ENCODE measurements at places on chromosomes 3 and 15. TPM values are rescaled to one million over a fixed set of nuclear protein-coding genes. Genes with fewer than 3 reads are reported as not detected.

DNA sequence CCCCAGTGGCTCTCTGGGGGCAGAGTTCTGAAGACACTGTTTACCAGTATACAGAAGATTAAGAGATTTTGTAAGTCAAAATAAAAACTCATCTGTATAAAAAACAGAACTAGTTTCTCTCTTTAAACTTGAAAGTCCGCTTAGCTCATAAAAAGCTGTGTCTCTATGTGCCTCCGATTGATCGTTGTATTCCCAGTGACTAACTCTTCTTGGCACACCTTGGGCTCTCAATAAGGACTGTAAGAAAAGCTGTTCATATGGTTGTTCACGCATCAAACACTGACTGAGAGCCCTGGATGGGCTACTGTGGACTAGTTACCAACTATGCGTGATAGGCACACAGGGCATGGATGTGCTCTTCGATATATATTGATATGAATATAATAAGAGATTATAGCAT is 107.9 kb downstream of the P3H2 start:
- no peaks in the 10 kb centered on the region for H3K4me1 ChIP-seq
- no peak for DNase-seq
- no peaks in the 10 kb centered on the region for H3K27me3 ChIP-seq
- no peaks in the 10 kb centered on the region for H3K36me3 ChIP-seq

- no peak for DNase-seq
- no peaks in the 10 kb centered on the region for H3K36me3 ChIP-seq
- H3K27me3 ChIP-seq, result no peaks in the 10 kb centered on the region
- H3K4me3 ChIP-seq, result no peak overlapping the region
- H3K27ac ChIP-seq, result no peak overlapping the region
These were observed 60.2 kb downstream of the MAP3K13 start for GRCh38 chr3:185423178-185423577.

ZNF860 gene
- total RNA-seq, result 0.07 TPM

CSPG4 gene
- total RNA-seq, result 7.4 TPM

DNA sequence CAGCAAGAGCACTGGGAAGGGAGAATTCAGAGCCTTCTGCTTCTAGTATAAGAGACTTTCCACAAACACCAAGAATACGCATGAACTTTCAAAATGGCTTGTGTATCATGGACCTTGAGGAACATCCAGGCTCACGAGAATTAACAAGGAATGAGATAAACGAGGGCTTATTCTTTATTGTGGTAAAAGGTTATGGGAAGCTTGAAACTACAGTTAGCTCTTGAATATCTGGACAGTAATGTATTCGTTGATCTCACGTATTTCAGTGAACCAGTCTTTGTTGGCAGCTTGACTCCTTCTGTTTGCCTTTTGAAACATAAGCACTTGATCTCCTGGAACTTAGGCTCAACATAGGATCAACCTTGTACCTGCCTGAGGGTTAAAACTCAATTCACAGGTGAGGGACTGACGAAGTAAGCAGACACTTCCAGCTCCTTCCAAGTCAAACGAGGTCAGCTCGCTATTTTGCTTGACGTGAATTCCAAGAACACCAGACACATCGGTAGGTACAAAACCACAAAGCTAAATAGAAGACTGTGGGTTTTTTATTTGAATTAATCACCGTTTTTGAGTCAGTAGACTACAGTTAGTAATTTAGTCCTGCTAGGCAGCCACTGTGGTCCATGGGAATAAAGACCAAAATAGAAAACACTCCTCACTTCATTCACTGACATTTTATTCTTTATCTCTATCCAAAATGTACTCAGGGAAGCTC is 30.8 kb downstream of the GALNT15 start:
- no peaks in the 10 kb centered on the region for H3K4me1 ChIP-seq
- no peak overlapping the region for H3K27ac ChIP-seq
- no peak overlapping the region for H3K4me3 ChIP-seq
- DNase-seq, result no peak
- H3K36me3 ChIP-seq, result no peaks in the 10 kb centered on the region
